AG09309 (cell line): ENCODE measurements at places on chromosomes 11 and 22.

DNA sequence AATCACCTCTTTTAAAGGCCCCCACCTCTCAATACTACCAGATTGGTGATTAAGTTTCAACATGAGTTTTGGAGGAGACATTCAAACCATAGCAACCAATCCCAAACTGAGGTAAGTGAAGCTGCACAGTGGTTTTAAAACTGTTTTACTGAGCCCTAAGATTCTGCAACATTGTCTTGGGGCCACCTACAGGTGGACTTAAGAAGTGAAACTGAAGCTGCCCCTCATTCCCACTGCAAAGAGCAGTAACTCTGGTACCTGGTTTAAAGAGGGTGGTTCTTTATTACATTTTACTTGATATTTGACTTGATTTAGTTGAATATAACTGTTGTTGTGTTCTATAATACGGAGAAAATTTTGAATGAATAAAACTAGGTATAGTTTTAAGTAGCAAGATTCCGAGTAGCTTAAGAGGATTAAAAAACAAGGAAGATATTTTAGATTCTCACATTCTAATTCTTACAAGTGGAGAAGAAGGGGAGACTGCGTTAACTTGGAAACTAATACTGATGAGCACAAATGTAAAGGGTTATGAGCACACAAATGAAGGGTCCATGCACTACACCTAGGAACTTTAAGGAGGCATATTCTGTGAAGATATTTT lies 26.7 kb downstream of the SYT9 start:
- peak; percentile 2 for DNase-seq

- DNase-seq = no peak
Observed at GRCh38 chr11:30365793-30366517, 43.1 kb downstream of the ARL14EP start.

- no peak for DNase-seq
Observed at GRCh38 chr22:27436591-27436990, 365.0 kb downstream of the MN1 start.

GRCh38 chr22:25853501-25854284 lies 111.7 kb downstream of the MYO18B start:
- DNase-seq = no peak

- no peak for DNase-seq
Observed at GRCh38 chr22:44357966-44358465, 45.3 kb upstream of the SHISAL1 start.

DNA sequence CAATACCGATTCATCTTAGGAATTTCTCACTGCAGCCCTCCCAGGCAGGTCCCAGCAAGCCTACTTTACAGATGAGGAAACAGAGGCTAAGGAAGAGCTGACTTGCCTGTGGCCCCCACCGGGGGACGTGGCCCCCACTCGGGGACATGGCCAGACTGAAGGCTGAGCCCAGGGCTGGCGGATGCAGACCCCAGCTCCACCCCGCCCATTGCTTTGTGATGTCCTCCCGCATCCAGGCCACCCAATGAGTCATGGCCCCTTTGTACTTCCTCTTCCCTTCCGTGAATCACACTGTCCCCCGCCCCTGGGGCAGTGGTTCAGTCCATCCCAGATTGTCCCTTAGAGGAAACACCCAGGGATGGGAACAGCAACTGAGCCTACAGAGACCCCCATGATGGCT lies 116.0 kb upstream of the ANO1 start:
- no peak for DNase-seq

GRCh38 chr11:68503792-68504191 lies 43.2 kb downstream of the PPP6R3 start:
- DNase-seq = no peak

DNA sequence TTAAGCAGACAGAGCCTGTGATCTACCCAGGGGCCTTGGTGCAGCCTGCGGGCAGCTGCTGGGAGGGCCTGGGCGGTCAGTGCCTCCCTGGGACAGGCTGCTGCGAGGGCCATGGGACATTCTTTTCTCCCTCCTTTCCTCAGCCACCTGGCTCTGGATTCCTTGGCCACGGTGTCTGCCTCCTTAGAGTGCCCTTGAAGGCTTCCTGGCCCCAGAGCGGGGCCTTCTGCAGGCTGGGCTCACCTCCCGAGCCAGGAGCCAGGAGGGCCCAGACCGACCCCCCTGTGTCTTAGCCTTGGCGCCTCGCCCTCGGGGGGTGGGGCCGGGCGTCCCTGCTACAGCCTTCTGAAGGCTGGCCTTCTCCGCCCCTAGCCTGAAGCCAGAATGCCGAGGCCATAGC lies 231.2 kb downstream of the TBC1D22A start:
- DNase-seq = no peak

GRCh38 chr22:31618057-31618456 lies 44.0 kb downstream of the PISD start:
- no peak for DNase-seq

DNA sequence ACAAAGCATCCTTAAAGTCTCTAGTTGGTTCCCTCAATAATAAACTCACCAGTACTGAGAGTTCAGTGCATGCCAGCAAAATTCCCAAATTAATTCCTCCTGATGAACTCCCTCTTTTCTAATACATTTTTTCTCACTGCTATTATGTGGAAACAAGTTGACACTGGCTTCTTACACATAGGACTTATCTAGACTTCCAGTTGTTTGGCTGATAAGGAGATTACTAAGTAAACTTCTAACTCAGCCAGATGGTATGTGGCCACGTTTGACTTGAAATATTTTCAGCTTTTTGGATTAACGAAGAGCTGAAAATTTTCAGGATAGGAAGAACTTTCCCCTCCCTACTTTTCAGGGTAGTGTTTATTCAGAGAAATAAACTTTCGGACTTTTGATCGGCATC lies 1154.2 kb upstream of the TENM4 start:
- DNase-seq = no peak

GRCh38 chr11:130405428-130405827 lies 23.0 kb downstream of the ADAMTS8 start:
- no peak for DNase-seq

- DNase-seq = no peak
Observed at GRCh38 chr22:44331881-44332714, 19.3 kb upstream of the SHISAL1 start.

DNA sequence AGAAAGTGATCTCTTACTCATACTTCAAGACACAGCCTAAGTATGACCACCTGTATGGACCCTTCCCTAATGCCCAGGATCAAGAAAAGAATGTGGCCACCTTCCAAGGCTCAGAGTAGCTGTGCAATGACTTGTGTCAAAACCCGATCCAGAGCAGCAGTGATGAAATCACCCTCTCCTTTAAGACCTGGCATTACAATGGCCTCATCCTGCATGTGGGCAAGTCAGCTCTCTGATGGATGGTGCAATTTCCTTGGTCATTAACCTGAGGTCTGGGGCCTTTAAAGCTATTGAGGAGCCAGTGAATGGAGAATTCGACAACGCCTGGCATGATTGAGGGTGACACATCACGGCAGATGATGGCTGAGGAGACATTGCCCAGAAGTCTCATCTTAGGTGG lies 9.1 kb upstream of the TUBA8 start:
- no peak for DNase-seq

DNA sequence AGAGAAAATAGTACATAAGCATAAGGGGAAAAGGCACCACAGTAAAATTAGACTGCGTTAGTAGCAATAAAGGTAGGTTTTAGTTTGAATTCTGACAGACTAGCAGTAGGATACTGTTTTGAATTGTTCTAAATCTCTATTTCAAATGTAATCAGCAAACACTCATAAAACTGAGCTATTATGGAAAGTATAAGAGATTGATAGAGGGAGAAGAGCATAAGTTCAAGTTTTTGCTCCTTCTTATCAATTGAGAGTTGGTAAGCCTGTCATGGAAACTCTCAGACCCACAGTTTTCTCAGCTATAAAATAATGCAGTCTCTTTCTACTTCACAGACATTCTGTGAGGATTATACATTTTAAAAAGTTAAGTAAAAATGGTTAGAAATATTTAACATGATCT lies 840.2 kb upstream of the CNTN5 start:
- no peak for DNase-seq

DNA sequence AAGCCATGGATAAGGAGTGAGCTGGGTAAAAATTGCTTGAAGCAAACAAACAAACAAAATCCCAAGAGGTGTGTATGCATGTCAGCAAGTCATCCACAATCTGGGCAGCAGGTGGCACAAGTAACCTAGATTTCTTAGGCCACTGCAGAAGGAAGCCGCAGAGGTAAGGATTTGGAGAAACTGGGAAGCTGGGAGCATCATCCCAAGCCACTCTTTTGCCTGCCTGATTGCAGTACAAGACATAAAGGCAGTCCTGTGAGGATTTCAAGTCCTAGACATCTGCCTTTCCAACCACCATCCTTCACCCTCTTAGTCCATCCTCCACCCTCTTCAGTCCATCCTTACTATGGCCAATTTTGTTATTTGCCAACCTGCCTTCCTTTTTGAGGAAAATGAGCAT lies 67.2 kb upstream of the BMAL1 start:
- peak; percentile 57 for DNase-seq

- DNase-seq = no peak
Observed at GRCh38 chr11:130725421-130726233, 190.7 kb downstream of the SNX19 start.
